Upper lobe of left lung (tissue), 6 donors: ENCODE measurements at places on chromosomes 7 and 10. TPM values are rescaled to one million over a fixed set of nuclear protein-coding genes. Genes with fewer than 3 reads are reported as not detected.

Gene SPDYE16
- not detected for total RNA-seq

Gene AKR1C4
- not detected for total RNA-seq

Gene GPR85
- total RNA-seq, result 2.3 TPM

Gene TMEM139
- total RNA-seq, result 13.6 TPM

Gene GIMAP7
- 36.8 TPM for total RNA-seq

Gene SPDYE2
- total RNA-seq, result not detected

Gene GDI2
- total RNA-seq, result 179 TPM

DNA sequence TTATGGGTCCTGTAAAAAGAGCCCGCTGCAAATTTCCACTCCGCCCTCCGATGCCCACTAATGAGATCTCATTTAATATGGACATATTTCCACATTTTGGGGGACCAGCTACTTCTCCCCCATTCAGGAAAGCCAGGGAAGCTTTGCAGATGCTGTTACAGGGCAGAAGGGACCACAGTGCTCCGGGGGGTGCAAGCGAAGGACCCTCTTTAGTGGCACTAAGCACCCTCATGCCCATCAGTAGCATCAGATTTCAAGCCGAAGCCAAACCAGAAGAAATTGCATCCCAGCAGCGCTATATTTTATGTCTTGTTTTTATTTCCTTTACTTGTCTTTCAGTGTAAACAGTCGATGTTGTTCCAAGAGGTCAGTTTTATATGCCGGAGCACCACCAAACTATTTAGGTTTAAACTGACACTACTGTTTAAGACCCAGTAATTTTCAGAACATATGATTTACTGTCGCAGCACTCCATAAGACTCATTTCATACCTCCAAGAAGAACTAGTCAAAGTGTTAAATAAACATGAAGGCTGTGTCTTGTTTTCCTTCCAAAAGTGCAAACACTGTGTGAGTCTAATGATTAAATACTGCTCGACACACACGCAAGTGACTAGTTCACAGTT, 122.2 kb upstream of the MGMT start:
- H3K27me3 ChIP-seq, result no peaks in the 10 kb centered on the region

DNA sequence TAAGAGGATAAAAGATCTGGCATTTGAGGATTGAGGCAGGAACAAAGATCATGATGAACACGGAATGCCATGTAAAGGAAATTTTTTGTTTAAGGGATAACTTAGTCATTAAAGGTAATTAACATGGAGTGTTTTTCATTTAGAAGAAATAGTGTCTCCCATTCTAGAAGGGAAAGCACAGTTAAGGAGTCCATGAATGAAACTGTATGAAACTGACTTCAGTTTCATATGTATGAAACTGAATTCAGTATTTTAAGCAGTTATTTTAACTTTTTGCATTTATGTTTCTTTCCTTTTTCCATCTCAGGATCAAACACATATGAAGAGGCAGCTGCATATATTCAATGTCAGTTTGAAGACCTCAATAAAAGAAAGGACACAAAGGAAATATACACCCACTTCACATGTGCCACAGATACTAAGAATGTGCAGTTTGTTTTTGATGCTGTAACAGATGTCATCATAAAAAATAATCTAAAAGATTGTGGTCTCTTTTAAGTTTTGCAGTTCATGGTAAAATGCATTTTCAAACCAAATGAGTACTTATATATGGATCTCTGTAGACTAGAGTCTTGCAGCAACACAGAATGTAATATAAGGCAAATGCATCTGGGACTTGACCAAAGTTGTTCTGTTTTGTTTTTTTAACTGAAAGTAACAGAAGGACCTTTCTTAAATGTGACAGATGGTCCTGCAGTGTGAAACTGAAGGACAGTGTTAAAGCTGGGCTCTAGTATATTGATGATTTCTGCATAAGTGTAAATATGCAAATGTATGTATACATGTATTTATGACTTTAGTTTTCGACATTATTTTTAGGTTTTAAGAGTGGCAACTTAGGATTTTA, 82.6 kb downstream of the GNAI1 start:
- no peak for DNase-seq
- no peaks in the 10 kb centered on the region for H3K27me3 ChIP-seq
- no peak overlapping the region for H3K4me3 ChIP-seq
- H3K4me1 ChIP-seq, result no peaks in the 10 kb centered on the region

GRCh38 chr7:100163006-100163531, 4.5 kb upstream of the TRAPPC14 start:
- peaks cover 14% of the 10 kb centered on the region for H3K4me1 ChIP-seq
- H3K4me3 ChIP-seq, result no peak overlapping the region
- DNase-seq, result no peak

GRCh38 chr7:66076462-66077329, 1.1 kb downstream of the ASL start:
- H3K36me3 ChIP-seq, result no peaks in the 10 kb centered on the region
- peaks cover 16% of the 10 kb centered on the region for H3K4me1 ChIP-seq
- no peaks in the 10 kb centered on the region for H3K27me3 ChIP-seq
- peak overlapping the region; percentile 85 for H3K27ac ChIP-seq
- H3K4me3 ChIP-seq, result peak overlapping the region; percentile 88
- DNase-seq, result no peak

- H3K27ac ChIP-seq, result no peak overlapping the region
- no peaks in the 10 kb centered on the region for H3K27me3 ChIP-seq
- H3K36me3 ChIP-seq, result no peaks in the 10 kb centered on the region
- H3K4me1 ChIP-seq, result peaks cover 7% of the 10 kb centered on the region
- peak; percentile 50 for DNase-seq
These were observed 46.7 kb upstream of the RBM33 start for GRCh38 chr7:155597753-155598140.

- peak overlapping the region; percentile 80 for H3K4me3 ChIP-seq
- H3K27ac ChIP-seq, result peak overlapping the region; percentile 71
- H3K4me1 ChIP-seq, result peaks cover 26% of the 10 kb centered on the region
- DNase-seq, result no peak
- peaks cover 19% of the 10 kb centered on the region for H3K36me3 ChIP-seq
- H3K27me3 ChIP-seq, result no peaks in the 10 kb centered on the region
These were observed 592 bp upstream of the ATP6V1F start for GRCh38 chr7:128861957-128862570.

DNA sequence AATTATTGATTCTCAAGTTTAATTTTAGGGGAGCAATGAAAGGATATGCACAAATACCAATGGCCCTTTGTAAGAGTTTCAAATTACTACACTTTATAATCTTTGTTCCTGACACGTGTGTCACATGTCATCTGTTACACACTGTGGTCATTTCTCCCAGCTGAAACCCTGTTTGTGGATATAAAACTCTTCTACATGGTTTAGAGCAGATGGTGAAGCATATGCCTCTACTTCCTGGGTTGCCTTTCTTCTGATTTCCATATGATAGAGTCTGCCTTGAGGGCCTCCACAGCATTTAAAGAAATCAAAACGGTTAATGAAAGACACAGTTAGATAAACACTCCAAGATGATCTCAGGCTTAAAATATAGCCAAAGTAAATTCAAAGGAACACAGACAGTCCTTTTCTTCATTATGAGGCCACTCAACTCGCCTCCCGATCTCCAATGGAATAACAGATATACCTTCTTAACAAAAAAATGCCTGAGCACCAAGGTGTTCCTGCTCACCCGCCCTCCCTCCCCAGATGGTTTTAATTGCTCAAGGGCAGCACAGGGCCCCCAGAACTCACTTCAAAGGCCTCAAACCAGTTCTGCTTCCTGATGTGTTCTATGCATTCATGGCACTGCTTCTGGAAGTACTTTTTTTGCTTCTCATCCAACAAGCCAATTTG, 75.0 kb downstream of the CPVL start:
- DNase-seq, result no peak
- H3K4me1 ChIP-seq, result no peaks in the 10 kb centered on the region
- no peak overlapping the region for H3K4me3 ChIP-seq
- no peak overlapping the region for H3K27ac ChIP-seq
- H3K27me3 ChIP-seq, result no peaks in the 10 kb centered on the region

DNA sequence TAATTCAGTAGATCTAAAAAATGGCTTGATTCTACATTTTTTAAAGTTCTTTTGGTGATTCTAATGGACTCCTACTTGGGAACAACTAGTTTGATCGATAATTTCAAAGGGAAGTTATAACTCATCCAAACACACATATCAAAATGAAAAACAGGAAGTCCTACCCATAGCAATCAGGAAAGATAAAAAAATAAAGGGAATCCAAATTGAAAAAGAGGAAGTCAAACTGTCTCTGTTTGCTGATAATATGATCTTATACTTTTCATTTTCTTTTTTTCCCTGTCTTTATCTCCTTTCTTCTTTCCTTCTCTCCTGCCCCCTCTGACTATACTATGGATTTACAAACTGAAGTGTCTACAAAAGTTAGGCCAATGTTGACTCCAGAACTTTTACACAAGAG, 118.8 kb downstream of the IQUB start:
- H3K27ac ChIP-seq, result no peak overlapping the region
- no peaks in the 10 kb centered on the region for H3K27me3 ChIP-seq
- H3K36me3 ChIP-seq, result no peaks in the 10 kb centered on the region

- H3K27ac ChIP-seq, result peak overlapping the region; percentile 94
- no peaks in the 10 kb centered on the region for H3K36me3 ChIP-seq
- no peaks in the 10 kb centered on the region for H3K27me3 ChIP-seq
- H3K4me3 ChIP-seq, result peak overlapping the region; percentile 80
These were observed 622 bp upstream of the P4HA1 start for GRCh38 chr10:73097305-73097670.

DNA sequence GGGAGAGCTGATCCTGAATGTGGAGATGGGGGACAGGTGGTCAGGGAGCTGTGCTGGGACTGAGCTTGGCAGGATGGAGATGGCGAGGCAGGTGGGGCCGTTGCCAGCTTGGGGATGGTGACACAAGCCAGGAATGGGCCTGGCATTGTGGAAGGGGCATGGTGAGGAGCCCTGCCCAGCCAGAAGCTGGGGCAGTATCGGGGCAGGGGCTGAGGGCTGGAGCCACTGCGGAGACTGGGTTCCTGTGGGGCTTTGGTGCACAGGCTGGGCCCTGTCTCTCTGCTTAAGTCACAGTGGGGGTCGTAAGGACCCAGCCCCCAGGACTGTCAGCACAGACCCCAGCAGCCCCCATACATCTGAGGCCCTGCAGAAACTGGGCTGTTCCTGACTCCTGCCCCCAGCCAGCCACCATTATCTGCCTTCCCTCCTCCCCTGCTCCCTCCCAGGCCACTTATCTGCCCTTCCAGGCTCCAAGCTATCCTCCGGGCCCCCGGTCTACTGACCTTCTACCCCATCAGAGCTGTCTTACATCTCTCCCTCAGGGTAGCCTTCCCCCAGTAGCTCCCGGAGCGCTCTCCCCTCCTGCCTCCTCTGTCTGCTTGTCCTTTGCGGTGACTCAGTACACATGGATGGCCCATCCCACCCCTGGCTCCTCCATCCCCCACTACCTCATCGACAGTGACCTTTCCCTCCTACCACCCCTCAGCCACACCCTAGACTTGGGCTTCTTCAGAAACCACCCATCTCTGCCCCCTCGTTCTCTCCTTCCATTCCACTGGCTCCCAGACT, 44.2 kb downstream of the PPIF start:
- H3K27ac ChIP-seq, result peak overlapping the region; percentile 58
- H3K4me3 ChIP-seq, result no peak overlapping the region
- H3K36me3 ChIP-seq, result peaks cover 5% of the 10 kb centered on the region
- H3K27me3 ChIP-seq, result no peaks in the 10 kb centered on the region
- DNase-seq, result no peak

GRCh38 chr7:110988890-110989501, 101.9 kb upstream of the LRRN3 start:
- H3K4me3 ChIP-seq, result no peak overlapping the region
- DNase-seq, result no peak
- no peaks in the 10 kb centered on the region for H3K27me3 ChIP-seq
- no peaks in the 10 kb centered on the region for H3K36me3 ChIP-seq
- H3K4me1 ChIP-seq, result no peaks in the 10 kb centered on the region
- H3K27ac ChIP-seq, result no peak overlapping the region

DNA sequence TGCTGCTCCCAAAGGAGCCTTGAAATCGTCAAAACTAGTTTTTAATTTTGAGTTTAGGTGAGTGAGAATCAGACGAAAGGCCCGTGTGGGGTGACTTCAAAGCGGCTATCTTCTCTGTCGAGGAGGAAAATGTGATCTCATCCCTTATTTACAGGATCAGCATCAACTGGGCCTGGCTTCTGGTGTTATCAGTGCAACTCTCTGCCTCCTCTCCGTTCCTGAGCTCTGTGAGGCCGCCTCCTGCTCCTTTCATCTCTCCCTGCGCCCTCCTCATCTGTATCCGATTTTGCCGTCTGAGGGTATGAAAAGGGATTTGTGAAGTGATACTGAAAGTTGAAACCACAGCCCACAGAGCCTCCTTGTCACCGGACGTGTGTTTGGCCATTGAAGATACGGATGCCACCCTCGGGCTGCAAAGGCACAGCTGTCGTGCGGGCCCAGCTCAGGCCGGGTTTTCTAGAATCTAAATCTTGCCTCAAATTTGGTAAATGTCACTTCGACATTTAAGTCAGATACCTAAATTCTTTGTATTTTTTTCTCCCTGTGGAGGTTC, 408.7 kb upstream of the ADARB2 start:
- no peak overlapping the region for H3K4me3 ChIP-seq
- H3K4me1 ChIP-seq, result no peaks in the 10 kb centered on the region
- no peaks in the 10 kb centered on the region for H3K27me3 ChIP-seq
- H3K36me3 ChIP-seq, result no peaks in the 10 kb centered on the region

DNA sequence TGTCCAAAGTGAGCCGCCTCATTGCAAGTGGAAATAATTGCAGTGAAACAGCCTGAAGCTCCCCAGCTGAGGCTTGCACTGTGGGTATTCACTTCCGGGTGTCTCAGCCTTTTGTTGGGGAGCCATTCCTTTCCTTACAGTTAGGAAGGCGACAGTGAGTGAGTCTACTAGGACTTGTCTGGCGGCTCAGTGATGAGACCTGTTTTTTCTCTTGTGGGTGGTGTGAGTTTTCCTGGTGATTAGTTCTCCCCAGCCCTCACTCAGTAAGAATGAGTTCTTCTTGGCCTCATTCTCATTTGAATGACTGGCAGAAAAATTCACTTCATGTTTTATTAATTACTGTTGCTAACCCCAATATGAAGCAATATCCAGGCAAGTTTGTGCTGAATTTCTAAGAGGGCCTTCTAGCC, 2.6 kb downstream of the PGAM1 start:
- DNase-seq, result no peak
- H3K27ac ChIP-seq, result peak overlapping the region; percentile 94
- H3K4me1 ChIP-seq, result peaks cover 36% of the 10 kb centered on the region
- no peak overlapping the region for H3K4me3 ChIP-seq
- no peaks in the 10 kb centered on the region for H3K27me3 ChIP-seq
- H3K36me3 ChIP-seq, result peaks cover 23% of the 10 kb centered on the region

DNA sequence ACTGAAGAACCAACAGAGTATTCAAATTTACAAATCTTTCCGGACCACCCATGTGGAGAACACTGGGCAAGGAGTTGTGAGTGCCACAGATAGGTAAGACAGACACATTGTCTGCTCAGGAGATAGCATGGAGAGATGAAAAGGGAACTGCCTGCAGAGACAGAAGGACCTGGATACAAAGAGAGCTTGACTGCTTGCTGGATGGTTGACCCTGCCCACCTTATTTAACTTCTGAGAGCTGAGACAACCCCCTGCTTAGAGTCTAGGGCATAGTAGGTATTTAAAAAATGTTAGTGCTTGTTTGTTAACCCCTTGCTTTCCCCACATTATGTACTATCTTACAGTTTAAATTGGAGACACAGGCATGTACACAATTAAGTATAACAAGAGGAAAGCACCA, 314.1 kb downstream of the THSD7A start:
- no peak for DNase-seq
- H3K27ac ChIP-seq, result no peak overlapping the region
- H3K4me1 ChIP-seq, result no peaks in the 10 kb centered on the region
- no peaks in the 10 kb centered on the region for H3K36me3 ChIP-seq

- DNase-seq, result no peak
- H3K36me3 ChIP-seq, result no peaks in the 10 kb centered on the region
- no peak overlapping the region for H3K4me3 ChIP-seq
- H3K27me3 ChIP-seq, result no peaks in the 10 kb centered on the region
These were observed 417.6 kb downstream of the GLRX3 start for GRCh38 chr10:130553826-130554225.

GRCh38 chr10:7561216-7561893, 105.4 kb downstream of the ITIH5 start:
- peak overlapping the region; percentile 21 for H3K27ac ChIP-seq
- no peak overlapping the region for H3K4me3 ChIP-seq
- H3K4me1 ChIP-seq, result peaks cover 19% of the 10 kb centered on the region
- H3K36me3 ChIP-seq, result no peaks in the 10 kb centered on the region
